AG08395 (cell line): ENCODE measurements at places on chromosomes 2 and 18.

GRCh38 chr2:19272941-19273470 is 85.4 kb downstream of the OSR1 start:
- no peak for DNase-seq

DNA sequence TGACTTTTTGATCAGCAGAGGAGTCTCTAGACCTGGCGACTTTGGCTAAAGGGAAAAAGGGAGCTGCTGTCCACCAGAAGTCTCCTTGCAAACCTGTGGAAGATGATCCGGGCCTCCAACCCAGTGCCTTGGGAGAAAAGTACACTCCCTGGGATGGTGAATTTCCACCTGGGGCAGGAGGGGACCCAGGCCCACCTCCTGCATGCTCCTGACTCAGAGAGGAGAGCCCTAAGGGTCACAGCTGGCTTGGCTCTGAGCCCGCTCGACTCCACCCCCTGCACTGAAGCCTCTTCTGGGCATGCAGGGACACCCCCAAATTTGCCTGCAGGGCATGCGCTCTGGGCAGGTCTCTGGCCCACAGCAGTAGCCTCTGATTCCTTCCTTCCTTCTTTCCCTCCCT is 66.5 kb downstream of the PDCL3 start:
- DNase-seq = no peak

DNA sequence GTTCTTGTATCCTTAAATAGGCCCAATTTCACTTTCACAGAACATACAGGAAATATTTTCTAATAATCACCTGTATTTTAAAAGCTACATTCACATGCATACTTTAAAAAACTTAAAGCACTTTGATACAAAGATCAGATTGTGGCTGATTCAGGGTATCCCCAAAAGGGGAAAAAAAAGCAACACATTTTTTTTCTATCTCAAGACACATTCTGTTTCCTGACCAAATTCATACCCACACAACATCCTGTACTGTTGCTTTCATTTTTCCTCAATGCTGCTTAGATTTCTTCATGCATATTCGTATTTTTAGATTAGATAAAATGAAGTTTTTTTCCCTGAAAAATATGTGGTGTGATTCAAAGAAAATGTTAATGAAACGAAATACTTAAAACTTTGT is 122.5 kb downstream of the TMEFF2 start:
- no peak for DNase-seq

DNA sequence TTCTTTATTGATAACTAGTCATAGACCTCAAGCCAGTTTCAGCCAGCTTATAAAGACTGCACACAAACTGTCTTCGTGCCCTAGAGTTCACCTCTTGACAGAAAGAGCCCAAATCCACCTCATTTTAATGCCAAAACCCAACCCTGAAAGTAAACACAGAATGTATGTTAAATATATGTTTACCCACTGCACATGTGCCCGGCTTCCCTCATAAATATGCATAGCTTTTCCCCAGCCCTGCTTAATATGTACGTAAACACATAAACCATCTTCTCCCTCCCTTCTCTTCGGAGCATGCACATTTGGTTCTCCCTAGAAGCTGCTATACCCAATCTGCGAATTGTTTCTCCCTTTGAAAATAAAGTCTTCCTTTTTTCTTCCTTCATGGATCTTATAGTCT is 73.9 kb upstream of the XIRP2 start:
- no peak for DNase-seq

GRCh38 chr2:85865539-85866164 is 23.1 kb downstream of the ST3GAL5 start:
- peak; percentile 17 for DNase-seq

DNA sequence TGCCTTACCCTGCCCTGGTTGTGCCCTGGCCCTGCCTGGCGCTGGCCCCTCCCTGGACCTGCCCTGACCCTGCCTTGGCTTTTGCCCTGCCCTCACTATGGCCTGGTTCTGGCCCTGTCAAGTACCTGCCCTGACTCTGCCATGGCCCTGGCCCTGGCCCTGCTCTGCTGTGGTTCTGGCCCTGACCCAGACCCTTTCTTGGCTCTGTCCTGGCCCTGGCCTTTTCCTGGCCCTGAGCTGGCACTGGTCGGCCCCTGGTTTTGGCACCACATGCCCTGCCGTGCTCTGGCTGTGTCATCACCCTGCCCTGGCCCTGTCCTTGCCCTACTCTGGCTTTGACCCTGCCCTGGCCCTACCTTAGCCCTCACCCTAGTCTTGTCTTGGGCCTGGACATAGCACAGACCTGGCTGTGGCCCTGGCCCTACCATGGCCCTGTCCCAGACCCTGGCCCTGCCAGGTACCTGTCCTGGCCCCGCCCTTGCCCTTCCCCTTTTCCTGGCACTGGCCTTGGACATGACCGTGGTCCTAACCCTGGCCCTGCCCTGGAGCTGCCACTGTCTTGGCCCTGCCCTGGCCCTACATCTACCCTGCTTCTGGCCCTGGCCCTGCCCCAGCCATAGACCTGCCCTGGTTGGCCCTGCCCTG is 4.8 kb upstream of the ANKRD62 start:
- no peak for DNase-seq
